Esophagus muscularis mucosa (tissue), 4 donors: ENCODE measurements at places on chromosomes 1 and 21. TPM values are rescaled to one million over a fixed set of nuclear protein-coding genes. Genes with fewer than 3 reads are reported as not detected.

- no peak for DNase-seq
- no peaks in the 10 kb centered on the region for H3K27me3 ChIP-seq
- no peak overlapping the region for H3K4me3 ChIP-seq
These were observed 34.1 kb downstream of the EXTL2 start for GRCh38 chr1:100860397-100860991.

DNA sequence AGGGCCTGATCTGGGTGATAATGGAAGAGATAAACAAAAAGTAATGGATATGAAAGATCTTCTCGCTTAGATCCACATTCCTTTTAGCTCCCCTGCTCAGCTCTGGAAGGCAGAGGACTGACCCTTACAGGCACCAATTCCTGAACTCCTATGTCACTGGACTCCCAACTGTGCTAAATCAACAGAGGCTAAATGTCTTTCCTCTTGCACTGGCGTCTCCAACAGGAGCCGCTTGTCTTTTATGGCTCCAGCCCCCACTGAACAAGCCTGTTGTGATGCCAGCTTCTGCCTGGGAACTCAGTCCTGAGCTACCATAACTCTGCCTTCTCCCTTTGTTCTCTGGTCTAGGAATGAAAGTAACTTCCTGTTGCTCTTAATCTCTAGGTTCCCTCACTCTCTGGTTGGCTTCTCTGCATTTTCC is 142.1 kb upstream of the COL11A1 start:
- no peaks in the 10 kb centered on the region for H3K36me3 ChIP-seq
- no peak for DNase-seq
- H3K4me1 ChIP-seq, result no peaks in the 10 kb centered on the region
- H3K4me3 ChIP-seq, result no peak overlapping the region

GRCh38 chr21:38664841-38665240 is 140.9 kb upstream of the ETS2 start:
- no peak overlapping the region for H3K4me3 ChIP-seq
- no peak for DNase-seq
- H3K4me1 ChIP-seq, result peaks cover 18% of the 10 kb centered on the region
- H3K27me3 ChIP-seq, result peaks cover 19% of the 10 kb centered on the region

GRCh38 chr1:70718086-70718630 is 307.1 kb downstream of the CTH start:
- H3K36me3 ChIP-seq, result no peaks in the 10 kb centered on the region
- H3K4me3 ChIP-seq, result no peak overlapping the region
- peaks cover 24% of the 10 kb centered on the region for H3K4me1 ChIP-seq

DNA sequence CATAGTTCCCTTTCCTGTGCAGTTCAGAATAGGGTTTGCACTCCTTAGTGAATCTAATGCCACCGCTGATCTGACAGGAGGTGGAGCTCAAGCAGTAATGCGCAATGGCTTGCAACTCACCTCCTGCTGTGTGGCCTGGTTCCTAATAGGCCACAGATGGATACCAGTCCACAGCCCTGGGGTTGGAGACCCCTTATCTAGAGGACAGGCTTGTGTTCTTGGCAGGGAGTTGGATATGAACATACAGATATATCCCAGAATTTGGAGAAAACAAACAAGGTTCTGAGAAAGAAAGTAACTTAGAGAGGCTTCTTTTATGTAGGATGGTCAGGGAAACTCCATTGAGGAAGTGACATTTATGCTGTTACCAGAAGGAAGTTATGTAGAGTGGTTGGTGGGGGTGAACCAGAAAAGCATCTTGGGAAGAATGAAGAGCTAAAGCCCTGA is 5.1 kb upstream of the PTPRC start:
- H3K36me3 ChIP-seq, result no peaks in the 10 kb centered on the region
- no peaks in the 10 kb centered on the region for H3K4me1 ChIP-seq
- no peak overlapping the region for H3K27ac ChIP-seq
- no peak for DNase-seq

GRCh38 chr1:181089017-181089675 is 646 bp downstream of the IER5 start:
- H3K36me3 ChIP-seq, result peaks cover 5% of the 10 kb centered on the region
- no peak for DNase-seq
- no peaks in the 10 kb centered on the region for H3K27me3 ChIP-seq
- peak overlapping the region; percentile 88 for H3K4me3 ChIP-seq

DNA sequence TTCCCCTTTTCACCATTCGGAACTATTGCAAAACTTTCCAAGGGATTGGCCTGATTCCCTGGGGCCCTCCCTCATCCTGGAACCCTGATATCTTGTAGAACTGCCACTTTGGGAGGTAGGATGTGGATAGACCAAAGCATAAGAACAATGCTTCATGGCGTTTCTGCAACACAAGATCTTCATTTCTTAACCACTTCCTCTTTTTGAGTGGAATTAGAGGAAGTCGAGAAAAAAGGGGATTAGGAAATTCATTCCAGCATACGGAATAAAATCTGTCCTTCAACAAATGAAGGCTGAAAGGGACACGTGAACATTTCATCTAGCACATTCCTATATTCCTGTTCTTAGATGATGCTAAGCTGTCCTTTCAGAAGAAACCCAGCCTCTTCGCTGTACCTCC is 149.3 kb downstream of the HUNK start:
- no peaks in the 10 kb centered on the region for H3K27me3 ChIP-seq
- no peak overlapping the region for H3K4me3 ChIP-seq
- peaks cover 10% of the 10 kb centered on the region for H3K4me1 ChIP-seq
- H3K27ac ChIP-seq, result no peak overlapping the region

GRCh38 chr1:172286629-172287076 is 133.8 kb upstream of the C1orf105 start:
- H3K36me3 ChIP-seq, result no peaks in the 10 kb centered on the region
- DNase-seq, result no peak
- H3K4me1 ChIP-seq, result peaks cover 6% of the 10 kb centered on the region

KLHL12 gene
- total RNA-seq, result 17.0 TPM

NCMAP gene
- 0.34 TPM for total RNA-seq

KAZN gene
- 11.6 TPM for total RNA-seq
